K562 (cell line): ENCODE measurements at places on chromosomes 6 and 20.

GRCh38 chr6:39786649-39787048 is 5.5 kb upstream of the DAAM2 start:
- no peak for DNase-seq

- DNase-seq: no peak
Observed at GRCh38 chr20:19495905-19496703, 262.0 kb upstream of the RIN2 start.

- DNase-seq: no peak
Observed at GRCh38 chr6:137957471-137957870, 90.4 kb downstream of the TNFAIP3 start.

GRCh38 chr6:131982740-131983259 is 31.6 kb upstream of the CCN2 start:
- no peak for DNase-seq
